ENCODE measurements at places on chromosomes 6 and 20.

GRCh38 chr6:15073883-15074465, 171.9 kb upstream of the JARID2 start:
- no peak for DNase-seq

- no peak for DNase-seq
Observed at GRCh38 chr6:133499662-133500061, 258.5 kb downstream of the EYA4 start.

- DNase-seq = no peak
Observed at GRCh38 chr6:99485395-99485773, 29.8 kb downstream of the USP45 start.

DNA sequence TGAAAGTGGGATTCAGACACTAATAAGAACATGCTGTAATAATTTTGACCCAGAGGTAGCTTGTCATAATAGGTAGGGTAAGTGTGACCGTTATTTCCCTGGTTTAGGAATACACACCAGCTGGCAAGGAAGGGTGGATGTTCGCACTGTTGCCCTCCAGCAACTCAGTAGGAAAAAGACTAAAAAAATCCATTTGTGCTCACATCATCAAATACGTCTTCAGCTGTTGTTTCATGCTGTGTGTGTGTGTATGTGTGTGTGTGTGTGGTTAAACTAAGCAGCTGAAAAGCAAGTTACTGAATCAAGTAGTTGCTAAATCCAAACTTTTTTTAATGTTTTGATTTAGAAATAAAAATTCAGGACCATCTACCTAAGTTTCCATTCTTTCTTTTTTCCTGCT, 218.7 kb downstream of the TRDN start:
- no peak for DNase-seq

DNA sequence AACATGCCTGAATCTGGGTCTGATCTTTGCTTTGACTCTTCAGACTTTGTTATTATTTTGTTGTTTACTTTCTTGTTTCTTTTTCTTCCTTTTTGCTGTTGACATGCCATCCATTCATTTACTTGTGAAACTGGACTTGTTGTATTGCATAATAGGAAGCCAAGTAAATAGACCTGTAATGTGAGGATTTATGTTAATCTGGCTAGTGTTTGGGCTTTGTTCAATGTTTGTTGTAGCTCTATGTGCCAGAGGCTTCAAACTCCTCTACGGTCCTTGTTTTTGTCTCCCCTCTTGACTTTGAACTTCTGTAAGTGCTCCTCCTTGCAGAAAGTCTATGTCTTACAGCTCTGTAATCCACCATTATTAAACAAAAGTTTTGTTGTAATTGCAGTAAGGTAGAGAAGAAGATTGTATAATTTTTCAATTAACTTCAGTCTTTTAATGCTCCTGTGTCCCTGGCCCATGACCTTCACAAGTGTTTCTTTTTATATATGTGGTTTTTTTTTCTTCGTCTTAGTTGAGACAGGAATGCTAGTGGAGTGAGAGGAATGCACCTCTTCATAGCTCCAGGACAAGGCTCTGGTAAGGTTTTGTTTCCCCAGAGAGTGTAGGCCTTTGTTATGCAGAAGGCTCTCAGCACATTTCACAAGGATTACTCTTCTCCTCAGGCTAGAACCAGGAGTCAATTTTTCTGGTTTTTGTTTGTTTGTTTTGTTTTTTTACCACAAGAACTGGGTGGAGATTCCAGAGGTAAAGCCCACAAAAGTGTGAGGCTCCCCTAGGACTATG, 1061.8 kb upstream of the CITED2 start:
- DNase-seq = no peak

GRCh38 chr20:62603021-62603906, 39.0 kb upstream of the SLCO4A1 start:
- DNase-seq = peak; percentile 66

GRCh38 chr6:53530346-53530745, 14.6 kb downstream of the GCLC start:
- no peak for DNase-seq

DNA sequence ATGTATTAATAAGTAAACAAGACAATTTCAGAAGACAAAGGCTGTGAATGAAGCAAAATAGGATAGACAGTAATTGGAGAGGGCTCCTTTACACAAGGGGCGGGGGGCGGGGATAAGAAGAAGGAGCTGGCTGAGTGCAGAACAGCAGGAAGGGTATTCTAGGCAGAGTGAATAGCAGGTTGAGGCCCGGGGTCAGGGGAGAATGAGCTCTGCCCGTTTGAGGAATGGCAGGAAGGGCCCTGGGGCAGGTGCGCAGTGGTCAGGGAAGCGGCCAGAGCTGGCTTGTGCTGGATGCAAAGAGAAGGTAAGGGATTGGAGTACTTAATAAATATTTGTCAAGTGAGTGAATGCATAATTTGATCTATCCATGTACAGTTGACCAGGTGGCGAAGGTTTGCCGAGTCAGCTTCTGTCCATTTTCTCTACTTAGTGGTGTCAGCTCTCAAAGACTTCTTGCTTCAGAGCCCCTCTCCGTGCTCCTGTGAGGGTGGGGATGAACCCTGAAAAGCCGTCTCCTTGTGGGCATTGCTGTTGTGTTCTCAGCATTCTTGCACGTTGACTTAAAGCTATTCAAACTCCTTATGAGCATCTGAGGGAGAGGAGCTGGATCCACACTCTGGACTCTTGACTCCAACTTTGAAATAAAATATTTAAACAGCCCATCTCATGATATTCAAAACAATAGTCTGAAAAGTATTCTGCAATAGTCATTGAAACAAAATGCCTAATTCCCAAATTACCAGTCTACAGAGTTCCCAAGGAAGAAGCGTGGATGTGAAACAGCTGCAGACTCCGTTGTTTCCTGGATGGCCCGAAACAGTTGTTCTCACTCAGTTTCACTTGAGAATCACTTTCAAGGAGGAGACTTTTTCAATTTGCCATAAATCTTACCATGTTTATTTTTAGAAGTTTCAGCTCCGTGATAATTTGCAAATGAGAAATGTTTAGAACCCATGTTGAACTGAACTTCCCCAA, 105.1 kb downstream of the EDN3 start:
- no peak for DNase-seq

GRCh38 chr6:143941852-143942627, 66.0 kb downstream of the PLAGL1 start:
- no peak for DNase-seq

- no peak for DNase-seq
Observed at GRCh38 chr20:63345328-63346100, 15.6 kb downstream of the CHRNA4 start.

GRCh38 chr6:3471711-3472110, 14.9 kb upstream of the SLC22A23 start:
- DNase-seq = no peak

DNA sequence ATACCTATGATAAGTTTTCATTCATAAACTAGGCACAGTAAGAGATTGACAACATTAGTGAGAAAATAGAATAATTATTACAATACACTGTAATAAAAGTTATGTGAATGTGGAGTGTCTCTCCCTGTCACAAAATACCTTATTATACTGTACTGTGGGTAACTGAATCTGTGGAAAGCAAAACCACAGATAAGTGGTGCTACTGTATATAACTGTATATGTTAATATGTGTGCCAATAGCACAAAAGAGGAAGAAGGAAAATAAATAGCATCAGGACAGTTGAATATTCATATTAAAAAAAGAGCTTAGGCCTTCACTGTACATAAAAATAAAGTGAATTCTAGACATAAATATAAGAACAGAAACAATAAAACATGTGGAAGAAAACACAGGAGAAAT, 243.5 kb downstream of the CDKAL1 start:
- DNase-seq = no peak

DNA sequence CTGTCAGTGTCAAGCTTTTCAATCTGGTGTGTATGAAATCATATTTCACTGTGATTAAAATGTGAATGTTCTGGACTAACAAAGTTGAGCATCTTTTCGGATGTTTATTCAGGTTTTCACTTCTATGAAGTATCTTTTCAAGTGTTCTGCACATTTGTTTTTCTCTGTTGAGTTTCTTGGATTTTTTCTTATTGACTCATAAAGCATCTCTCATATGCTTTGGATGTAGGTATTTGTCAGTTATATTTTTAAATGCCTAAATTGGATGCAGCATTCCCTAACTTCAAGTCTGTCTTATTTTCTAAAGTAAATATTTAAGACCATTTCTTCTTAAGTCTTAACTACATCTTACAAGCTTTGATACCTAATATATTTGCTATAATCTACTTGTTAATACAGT, 398.0 kb downstream of the PLCB1 start:
- no peak for DNase-seq

DNA sequence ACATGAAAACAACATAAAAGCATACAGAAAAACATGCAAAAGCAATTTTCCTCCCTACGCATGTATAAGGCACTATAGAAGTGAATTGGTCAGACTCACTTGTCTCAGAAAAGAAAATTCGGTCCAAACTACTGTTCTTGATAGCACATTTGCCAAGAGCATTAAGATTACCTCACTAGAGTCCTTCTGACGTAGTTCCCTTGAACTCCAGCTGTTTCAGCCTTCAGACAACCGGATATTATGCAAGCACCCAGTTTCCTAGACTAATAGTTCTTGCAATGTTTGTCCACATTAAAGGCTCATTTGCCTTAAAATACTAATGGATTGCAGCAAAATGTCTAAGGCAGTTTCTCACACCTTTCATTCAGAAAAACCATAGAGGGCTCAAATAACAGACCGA, 2.5 kb upstream of the CASS4 start:
- DNase-seq = no peak

- DNase-seq = no peak
Observed at GRCh38 chr6:111159633-111160032, 72.3 kb downstream of the SLC16A10 start.

DNA sequence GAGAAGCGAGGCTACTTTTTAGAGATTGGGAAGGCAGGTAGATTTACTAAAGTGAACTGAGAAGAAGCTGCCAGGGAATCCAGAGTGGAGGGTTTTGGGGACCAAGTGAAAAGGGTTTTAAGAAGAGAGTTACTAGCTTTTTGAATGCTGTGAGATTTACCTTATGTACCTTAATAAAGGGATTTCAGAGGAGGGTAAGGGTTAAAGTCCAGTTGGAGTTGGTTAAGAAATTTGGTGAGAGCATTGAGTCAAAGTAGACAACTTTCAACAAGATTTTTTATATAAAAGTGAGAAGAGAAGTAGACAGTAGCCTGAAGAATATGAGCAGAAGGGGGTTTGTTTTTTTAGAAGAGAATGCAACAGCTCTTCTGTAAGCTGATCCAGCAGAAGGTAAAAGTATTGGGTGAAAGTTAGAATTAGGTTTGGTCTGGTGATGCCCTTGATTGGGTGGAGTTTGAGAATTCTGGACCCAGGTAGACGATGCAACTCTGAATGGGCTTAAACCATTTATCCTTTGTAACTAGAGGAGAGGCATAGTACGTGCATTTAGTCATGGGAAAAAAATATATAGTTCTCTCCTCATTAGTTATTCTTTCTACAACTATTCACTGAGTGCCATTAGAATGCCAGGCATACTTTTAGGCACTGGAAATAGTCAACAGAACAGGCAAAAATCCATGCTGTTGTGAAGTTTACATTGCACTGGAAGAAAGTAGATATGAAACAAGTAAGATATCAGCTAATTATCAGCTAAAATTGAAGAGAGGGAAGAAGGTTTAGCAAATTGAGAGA, 44.8 kb downstream of the ATRN start:
- no peak for DNase-seq

GRCh38 chr20:9647741-9648140, 133.4 kb downstream of the LAMP5 start:
- no peak for DNase-seq

- DNase-seq = no peak
Observed at GRCh38 chr6:132907914-132908313, 93.5 kb downstream of the RPS12 start.

GRCh38 chr20:14832630-14833029, 495.2 kb upstream of the FLRT3 start:
- no peak for DNase-seq

GRCh38 chr6:56840467-56841380, 114.2 kb upstream of the BEND6 start:
- no peak for DNase-seq

GRCh38 chr6:113182370-113183141, 674.6 kb upstream of the MARCKS start:
- DNase-seq = no peak

DNA sequence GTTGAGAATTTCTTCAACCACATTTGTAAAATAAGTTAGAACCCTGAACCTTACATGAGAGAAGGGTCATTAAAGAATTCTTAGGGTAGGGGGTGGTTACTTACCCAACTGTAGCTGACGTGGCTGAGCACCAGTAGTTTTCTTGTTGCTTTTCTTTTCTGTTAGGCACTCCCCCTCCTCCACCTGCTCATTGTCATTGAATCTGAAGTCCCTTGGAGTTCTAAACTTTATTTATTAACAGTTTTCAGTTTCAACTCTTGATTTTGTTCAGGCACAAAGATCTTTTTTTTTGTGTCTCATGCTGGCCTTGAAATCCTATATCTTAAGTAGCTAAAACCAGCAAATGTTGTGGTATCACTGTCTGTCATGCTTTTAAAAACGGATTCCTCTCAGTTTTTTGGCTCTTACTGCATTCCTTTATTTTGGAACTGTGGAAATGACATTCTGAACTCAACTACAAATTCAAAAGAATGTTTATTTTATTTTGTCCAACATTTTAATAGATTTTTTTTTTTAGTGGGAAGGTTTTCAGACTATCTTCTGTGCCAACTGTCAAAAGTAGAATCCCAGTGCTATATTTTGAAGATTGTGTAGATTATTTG, 465.2 kb downstream of the PHF3 start:
- no peak for DNase-seq

DNA sequence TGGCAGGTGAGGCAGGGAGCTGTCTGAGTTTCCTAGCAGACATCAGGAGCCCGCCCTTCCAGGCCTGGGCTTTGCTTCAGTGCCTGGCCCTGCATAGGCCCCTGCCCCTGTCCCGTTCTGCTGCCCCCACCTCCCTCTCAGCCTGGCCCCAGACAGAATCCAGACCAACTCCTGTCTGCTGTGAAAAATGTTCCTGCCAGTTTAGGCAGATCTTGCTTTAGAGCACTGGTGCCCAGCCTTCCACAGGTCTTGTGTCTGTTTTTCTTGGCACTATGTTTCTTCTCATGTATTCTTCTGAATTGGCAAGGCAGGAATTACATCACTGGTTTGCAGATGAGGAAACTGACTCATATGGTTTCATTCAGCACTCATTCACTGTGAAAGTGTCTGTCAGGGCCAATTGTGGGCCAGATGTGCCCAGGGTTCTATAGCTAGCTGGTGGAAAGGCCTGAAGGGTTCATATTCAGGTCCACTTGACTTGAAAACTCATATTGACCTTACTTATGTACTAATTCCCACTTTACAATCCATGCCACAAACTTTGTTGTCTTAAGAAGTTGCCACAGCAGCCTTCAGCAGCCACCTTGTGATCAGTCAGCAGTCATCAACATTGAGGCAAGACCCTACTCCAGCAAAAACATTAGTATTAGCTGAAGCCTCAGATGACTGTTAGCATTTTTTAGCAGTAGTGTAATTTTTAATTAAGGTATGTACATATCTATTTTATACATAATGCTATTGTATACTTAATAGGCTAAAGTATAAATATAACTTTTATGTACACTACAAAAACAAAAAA, 40.5 kb downstream of the HLA-F start:
- no peak for DNase-seq

- no peak for DNase-seq
Observed at GRCh38 chr20:51535075-51535386, 7.5 kb downstream of the NFATC2 start.

Measured in SIG-M5 (cell line).